ENCODE measurements at places on chromosomes 7 and 10.

GRCh38 chr7:118013252-118014010 lies 140.2 kb upstream of the CTTNBP2 start:
- no peak for DNase-seq

GRCh38 chr7:80225361-80225760 lies 90.7 kb downstream of the GNAI1 start:
- no peak for DNase-seq

GRCh38 chr7:123208793-123209192 lies 9.0 kb upstream of the SLC13A1 start:
- DNase-seq: no peak

GRCh38 chr7:155007947-155008346 lies 5.0 kb upstream of the PAXIP1 start:
- DNase-seq: no peak

- no peak for DNase-seq
Observed at GRCh38 chr7:70890147-70890969, 241.6 kb upstream of the GALNT17 start.

- no peak for DNase-seq
Observed at GRCh38 chr7:55247428-55247827, 117.7 kb upstream of the LANCL2 start.

DNA sequence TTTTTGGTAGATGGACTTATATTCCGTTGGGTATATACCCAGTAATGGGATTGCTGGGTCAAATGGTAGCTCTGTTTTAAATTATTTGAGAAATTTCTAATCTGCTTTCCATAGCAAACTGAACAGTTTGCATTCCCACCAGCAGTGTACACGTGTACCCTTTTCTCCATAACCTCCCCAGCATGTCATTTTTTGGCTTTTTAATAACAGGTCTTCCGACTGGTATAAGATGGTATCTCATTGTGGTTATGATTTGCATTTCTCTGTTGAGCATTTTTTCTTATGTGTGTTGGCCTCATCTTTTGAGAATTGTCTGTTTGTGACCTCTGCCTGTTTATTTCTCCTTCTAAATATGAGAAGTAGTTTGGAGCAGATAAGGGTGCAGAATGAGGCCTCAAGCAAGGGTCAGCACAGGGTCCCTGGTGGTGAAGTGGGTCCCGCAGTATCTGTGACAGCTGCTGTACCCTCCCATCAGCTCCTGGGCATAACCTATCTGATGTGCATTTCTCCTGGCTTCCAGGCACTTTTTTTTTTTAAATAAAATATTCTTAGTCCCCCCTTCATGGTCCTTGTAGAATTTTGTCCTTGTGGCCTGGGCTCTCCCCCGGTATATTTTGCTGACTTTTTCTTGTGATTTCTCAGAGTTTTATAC lies 73.5 kb downstream of the PROSER2 start:
- DNase-seq: no peak

- no peak for DNase-seq
Observed at GRCh38 chr10:70084189-70084588, 31.5 kb downstream of the MACROH2A2 start.

DNA sequence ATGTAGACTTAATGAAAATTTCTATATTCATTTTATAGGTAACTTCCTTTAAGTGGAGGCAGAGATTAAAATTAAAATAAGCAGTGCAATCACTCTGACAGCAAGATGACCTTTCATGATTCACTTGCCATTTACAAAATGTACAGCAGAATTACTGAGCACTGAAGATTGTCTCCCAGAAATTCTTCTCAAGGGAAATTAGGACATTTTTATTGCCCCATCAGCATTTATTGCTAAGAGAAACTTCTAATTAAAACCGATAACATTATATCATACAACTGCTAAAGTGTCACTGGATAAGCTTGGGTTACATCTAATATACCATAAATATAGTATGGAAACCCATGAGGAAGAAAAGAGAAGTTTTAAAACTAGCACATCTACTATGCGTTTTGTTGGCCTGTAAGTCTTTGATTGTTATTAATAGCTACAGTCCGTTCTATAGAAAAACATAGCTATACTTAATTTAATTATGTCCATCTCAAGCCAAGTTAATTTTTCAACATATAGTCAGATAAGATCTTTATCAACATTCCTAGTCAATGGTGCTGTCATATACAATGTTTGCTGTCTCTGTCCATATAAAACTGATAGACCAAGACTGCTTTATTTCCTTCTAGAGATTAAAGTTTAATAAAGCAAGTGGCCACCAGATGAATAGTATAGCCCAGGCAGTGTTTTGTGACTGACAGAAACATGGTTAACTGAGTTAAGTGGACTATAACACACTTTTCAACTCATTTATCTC lies 217.1 kb upstream of the HGF start:
- no peak for DNase-seq

DNA sequence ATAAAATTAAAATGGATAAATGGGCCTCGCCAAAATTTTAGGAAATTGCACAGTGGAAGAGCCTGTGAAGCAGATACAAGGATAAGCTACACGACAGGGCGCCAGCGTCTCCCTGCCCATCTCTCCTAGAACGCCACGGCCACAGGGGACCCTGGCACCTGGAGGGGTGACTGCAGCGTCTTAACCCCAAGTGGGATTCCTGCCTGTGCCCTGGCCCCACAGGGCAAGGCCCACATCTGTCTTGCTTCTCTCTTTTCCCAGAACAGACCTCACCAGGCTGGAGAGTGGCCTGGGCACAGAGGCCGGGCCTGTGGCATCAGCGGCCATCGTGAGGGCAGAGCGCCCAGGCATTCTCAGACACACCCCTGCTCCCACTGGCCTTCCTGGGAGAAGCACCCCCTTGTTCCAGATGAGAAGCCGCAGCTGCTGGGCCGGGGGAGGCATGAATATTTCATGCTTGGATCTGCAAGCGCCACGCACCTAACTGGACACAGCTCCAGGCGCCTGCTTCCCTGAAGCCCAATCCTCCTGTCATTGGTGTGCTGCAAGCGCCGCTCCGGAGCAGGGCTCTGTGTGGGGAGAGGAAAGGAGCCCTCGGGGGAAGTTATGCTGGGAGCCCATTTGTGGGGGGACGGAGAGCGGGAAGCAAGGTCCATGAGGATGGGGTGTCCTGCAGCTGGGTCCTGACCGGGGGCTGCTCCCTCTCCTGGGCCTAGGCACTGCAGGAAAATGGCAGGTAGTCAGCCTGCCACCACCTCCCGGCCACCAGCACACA lies 153.5 kb downstream of the ELFN1 start:
- no peak for DNase-seq

- no peak for DNase-seq
Observed at GRCh38 chr7:46230990-46231305, 309.9 kb upstream of the IGFBP3 start.

DNA sequence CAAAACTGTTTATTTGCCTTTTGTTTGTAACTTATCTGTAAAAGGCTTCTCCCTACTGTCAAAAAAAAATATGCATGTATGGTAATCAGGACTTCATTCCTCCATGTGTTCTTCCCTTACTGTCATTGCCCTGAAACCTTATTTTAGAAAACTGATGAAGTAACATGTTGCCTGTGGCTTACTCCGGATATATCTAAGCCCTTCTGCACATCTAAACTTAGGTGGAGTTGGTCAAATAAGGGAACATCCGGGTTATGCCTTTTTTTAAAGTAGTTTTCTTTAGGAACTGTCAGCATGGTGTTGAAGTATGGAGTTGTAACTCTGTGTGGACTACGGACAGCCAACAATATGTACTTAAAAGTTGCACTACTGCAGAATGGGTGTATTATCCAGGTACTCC lies 6.2 kb downstream of the SAR1A start:
- no peak for DNase-seq

- DNase-seq: no peak
Observed at GRCh38 chr10:59332581-59332980, 29.8 kb downstream of the FAM13C start.

DNA sequence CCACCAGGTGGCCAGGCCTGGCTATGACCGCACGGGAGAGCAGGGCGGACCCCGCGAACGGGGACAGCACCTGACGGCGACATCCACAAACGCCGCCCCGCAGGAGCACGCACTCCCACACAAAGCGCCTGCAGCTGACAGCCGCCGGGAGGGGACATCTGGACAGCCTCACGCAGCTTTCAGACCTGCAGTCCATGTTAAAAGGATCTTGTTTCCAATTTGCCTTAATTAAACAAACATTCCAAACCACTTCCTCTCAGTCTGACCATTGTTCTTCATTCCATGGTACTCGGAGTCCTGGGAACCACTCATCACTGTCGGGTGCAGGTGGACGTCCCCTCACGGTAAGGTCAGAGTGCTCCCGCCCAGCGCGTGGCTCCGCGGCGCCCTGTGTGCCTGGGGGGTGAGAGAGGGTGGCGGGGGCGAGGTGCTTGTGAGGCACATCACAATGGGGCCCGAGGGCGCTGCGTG lies 5.9 kb upstream of the GPER1 start:
- DNase-seq: no peak

DNA sequence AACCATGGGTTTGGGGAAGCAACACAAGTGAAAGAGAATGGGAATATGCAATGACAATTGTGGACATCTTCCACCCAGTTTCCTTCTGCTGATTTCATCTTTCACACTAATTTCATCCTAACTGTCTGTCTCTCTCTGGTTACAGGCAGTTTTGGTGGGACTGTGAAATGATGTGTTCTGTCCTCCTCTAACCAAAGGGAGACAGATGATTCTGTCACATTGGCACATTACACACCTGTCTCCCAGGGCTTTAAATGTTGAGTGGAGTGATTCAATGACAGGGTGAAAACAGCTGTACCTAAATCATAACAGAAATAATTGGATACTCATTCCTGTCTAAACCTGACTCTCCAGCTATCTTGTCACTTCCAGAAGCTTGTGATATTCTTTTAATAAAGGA lies 60.0 kb downstream of the DGKB start:
- no peak for DNase-seq

DNA sequence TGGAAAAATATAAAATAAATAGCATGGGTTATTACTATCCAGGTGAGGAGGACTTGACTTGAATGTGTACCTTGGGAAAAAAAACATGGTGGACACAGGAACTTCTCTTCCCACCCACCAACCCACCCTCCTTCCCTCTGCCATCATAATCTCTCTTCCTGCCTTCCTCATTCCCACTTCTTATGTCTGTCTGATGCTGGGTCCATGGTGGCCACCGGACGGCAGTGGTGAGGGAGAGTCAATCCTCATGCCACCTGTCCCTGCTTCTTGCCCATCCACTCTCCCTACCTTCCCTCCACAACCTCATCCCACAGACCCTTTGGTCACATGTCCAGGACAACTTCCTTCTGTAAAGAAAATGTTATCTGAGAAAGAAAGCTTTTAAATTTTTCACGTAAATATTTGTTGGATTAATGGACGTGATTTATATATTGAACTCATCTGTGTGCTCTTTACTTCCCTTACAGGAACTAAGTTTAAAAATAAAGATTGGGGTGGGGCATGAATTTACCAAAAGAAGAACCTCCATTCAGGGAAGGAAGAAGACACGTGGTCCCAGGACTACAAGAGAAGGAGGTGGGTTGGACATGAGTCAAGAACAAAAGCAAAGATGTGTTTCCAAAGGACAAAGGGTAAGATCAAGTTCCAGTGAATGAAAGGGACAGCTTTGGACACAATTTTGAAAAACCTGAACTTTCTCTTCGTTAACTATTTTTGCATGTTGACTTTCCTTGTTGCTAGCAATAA lies 104.5 kb downstream of the PIP4K2A start:
- DNase-seq: no peak

DNA sequence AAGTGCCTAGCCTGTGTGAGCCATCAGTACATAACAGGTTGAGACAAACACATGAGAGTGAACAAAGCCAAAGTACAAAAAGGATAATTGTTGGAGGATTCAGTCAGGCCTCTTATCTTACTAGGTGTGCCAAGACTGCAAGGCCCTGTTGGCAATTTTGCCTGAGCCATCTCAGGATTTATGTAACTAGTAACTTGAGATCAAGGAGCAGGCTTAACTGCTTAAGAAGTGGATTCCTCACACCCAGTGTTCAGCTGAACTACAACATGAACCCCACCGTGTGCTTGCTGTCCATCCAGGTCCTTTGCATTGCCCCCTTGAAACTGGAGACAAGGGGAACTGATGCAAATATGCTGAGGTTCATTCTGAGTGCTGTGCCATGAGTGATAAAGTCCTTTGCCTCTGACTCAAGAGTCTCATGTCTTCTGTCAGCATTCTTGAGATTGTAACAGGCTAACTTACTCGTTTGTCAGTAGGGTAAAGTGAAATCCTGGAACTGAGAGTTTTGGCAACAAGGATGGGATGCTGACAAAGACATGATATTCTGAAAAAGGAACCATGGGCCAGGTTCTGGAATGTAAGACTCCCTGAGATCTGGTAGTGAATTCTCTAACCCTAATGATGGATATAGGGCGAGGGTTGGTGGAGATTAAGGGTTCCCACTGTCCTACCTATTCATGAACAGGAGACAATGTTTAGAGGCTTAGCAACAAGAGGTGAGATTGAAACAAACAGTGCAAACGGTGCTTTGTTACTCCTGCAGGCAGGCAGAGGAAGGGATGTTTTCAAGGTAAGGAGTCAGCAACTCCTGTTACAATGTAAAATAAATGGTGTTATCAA lies 44.1 kb upstream of the GATAD1 start:
- no peak for DNase-seq

All from stimulated activated CD8-positive, alpha-beta memory T cell treated with anti-CD3 and anti-CD28 coated beads, Interleukin-4, amount 100 ng/mL, for 1 hour (primary cell).